ENCODE measurements at places on chromosomes 12 and 14. TPM values are rescaled to one million over a fixed set of nuclear protein-coding genes. Genes with fewer than 3 reads are reported as not detected.

C12orf54 gene
- total RNA-seq: not detected

KLHL33 gene
- total RNA-seq: not detected

NID2 gene
- 31.9 TPM for total RNA-seq

PNN gene
- total RNA-seq: 41.9 TPM

ACSS3 gene
- not detected for total RNA-seq

LRTM2 gene
- 0.05 TPM for total RNA-seq

PIP4P1 gene
- total RNA-seq: 35.2 TPM

KRT6C gene
- not detected for total RNA-seq

CCDC175 gene
- total RNA-seq: not detected

TCL1B gene
- total RNA-seq: not detected

Measured in A549 treated with dexamethasone at 1 μM for 4 hours (cell line).